ENCODE measurements at places on chromosomes 2 and 18.

GRCh38 chr2:10878268-10878915, 33.3 kb upstream of the KCNF1 start:
- no peak for DNase-seq

GRCh38 chr2:190099890-190100697, 37.6 kb upstream of the MSTN start:
- no peak for DNase-seq

GRCh38 chr2:224027070-224027469, 12.0 kb downstream of the SERPINE2 start:
- DNase-seq: no peak

DNA sequence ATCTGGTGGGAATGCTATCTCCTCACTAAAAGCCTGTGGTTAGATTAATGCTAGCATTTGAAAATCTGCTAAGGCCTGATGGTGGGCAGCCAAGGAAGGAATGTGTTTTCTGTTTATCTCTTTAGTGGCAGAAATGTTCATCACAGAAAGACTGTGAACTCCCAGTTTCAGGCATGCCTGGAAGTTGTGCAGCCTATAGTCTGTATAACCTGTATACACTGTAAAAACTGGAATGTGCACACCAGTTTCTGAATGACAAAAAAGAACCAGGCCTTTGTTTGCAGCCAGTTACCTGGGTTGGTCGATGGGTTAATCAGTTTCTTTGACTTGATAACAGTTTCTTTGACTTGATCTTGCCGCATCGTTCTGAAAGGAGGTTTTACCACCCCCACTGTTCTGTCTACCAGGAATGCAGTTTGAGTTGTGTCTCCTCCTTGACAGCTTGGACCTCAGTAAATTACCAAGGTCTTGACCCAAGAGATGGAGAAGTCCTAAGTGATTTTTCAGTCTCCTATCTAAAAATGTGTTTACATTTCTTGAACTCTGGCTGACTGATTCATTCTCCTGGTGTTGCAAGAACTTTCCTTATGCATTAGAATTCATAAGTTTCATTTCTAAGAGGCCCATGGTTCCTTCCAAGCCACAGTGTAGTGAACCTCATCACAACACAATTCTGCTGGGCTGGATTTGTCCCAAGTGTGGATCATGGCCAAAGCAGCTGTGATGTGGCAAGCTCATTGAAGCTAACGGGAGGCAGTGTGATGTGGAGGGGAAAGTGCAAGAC, 62.2 kb downstream of the KIAA2012 start:
- peak; percentile 36 for DNase-seq

DNA sequence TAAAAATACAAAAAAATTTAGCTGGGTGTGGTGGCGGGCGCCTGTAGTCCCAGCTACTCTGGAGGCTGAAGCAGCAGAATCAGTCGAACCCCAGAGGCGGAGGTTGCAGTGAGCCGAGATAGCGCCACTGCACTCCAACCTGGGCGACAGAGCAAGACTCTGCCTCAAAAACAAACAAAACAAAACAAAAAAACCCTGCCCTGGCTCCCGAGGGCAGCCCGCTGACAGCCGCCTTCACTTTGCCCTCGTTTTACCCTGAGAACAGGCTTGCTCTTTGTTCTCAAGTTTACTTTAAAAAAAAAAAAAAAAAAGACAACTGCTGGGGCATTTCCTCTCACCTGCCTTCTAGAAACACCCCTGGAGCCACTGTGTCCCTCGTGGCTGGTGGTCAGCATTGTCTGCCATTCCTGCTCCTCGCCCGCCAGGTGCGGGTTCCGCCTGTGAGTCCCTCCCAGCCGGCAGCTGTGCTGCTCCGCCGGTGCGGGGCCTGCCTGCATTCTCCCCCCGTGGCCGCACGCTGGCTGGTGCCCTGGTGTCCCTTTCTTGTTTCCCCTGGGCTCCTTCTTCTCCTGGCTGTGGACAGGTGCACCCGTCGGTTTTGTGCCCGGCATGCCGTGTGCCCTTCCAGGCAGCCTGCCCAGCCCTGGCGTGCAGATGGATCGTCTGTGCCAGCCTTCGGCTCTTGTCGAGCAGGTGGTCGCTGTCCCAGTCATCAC, 105.7 kb downstream of the USP40 start:
- DNase-seq: no peak

DNA sequence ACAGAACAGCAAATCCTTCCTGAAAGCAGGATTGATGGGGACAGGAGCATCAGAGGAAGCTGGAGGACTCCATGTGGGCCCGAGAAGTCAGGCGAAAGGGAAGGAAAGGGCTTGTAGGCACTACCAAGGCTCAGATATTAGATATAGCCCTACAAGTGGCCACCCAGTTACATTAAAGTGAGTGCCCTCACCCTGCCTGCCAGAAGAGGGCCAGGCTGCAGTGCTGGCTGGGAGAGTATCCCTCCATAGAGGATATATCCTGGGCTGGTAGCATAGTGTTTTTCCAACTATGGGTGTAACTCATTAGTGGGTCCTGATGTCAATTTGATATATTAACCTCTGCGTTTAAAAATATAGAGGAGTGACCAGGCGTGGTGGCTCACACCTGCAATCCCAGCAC, 285.2 kb downstream of the MYCN start:
- DNase-seq: no peak

DNA sequence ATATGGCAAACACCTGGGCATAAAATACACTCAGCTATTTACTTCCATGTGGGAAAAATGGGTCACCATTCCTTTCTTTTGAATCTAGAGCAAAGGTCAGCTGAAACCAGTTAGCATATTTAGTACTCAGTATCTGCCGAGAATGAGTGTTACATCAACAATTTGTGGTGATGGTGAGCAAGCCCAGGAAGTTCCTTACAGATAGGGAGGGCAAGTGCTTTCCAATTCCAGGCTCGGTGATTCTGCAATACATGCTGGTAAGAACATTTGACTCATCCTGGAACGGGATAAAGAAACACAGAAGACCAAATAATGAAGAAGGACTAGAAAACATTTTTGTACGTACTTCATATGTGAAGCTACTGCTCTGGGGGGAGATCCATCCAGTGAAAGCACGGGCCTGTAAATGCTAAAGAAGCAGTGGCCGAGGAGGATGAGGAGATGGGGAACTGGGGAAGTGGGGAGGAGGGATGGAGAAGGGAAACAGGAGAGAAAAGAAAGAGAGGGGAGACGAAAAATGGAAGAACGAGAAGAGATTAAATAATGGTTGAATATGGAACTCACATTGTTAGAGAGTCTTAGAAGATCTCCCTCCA, 251.9 kb downstream of the TTC32 start:
- no peak for DNase-seq

DNA sequence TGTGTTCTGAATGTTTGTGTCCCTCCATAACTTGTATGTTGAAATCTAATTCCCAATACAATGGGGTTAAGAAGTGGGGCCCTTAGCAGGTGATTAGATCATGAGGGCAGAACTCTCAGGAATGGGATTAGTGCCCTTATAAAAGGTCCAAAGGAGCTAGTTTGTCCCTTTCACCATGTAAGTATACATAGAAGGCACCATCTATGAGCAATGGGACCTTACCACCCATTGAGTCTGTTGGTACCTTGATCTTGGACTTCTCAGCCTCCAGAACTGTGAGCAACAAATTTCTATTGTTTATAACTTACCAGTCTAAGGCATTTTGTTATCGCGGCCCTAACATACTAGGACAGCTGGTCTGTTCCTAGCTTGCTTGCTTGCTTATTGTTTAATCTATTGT, 106.3 kb downstream of the MYCN start:
- no peak for DNase-seq

DNA sequence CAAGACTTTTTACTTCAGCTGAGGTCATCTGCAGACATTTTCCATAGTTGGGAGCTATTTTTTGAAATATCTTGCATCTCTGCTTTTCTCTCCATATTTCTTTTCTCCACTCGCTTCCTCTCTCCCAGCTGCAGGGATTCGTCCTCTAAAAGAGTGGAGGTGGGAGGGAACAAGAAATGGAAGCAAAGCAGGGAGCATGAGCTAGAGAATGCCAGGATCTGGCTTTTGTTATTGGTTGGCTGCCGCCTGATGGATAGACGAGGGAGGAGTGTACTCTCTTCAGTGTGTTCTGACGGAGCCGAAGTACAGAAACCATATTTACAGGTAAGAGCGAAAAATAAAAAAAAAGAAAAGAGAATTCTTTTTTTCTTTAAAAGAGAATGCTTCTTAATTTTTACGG, at the start of gene CSRNP3:
Gene CSRNP3, plus strand, starts transcription at position 282 of the 400 bp plus-strand sequence. CDS start 125,368 bp downstream, outside the sequence.
- DNase-seq: peak; percentile 5

DNA sequence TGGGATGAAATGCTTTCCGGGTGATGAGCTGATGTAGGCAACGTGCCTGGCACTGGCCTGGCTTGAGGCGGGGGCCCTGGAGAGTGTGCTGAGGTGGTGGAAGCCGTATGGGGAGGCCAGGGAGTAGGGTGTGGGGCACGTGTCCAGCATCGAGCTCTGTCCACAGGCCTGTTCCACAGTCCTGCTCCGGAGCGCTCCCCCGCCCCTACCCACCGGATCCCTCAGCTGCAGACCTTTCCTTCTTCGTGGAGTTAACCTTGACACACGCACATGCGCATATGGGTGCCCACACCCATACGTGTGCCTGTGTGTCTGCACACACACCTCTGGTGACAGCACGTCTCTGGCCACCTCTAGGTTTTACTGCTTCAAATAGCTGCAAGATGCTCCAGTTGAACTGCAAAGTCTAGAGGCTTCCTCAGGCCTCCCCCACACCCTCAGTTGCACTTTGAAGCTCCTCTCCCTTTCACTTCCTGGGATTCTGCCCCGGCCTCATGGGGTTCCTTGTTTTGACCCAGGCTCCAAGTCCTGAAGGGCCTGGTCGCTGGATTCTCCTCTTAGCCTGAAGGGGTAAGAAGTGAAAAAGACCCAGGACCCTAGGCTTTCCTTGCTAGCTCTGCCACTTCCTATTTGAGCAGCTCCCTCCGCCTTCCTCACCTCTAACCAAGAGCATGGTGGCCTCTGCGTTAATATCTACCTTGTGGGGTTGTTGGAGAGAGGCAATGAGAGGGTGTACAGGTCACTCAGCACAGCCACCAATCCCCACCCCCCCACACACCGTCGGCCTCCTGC, 49.5 kb downstream of the INHBB start:
- DNase-seq: no peak

- peak; percentile 2 for DNase-seq
These were observed 32.1 kb upstream of the SPATS2L start for GRCh38 chr2:200274116-200275075.

DNA sequence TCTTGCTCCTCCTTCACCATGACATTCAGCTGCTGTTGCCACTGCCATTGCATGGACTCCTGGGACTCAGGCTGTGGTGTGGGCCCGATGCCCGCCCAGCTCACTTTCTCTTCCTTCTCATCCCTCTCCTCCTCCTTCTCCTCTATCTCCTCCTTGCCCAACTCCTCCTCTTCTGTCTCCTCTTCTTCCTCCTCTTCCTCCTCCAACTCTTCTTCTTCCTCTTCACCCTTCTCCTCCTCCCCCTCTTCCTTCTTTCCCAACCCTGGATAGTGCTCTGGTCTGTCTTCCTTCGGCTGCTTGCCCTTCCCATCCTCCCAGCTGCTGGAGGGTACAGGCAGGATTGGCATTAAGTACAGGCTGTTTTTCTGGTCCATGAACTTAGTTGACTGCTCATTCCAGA, 10.8 kb upstream of the CRYBA2 start:
- no peak for DNase-seq

DNA sequence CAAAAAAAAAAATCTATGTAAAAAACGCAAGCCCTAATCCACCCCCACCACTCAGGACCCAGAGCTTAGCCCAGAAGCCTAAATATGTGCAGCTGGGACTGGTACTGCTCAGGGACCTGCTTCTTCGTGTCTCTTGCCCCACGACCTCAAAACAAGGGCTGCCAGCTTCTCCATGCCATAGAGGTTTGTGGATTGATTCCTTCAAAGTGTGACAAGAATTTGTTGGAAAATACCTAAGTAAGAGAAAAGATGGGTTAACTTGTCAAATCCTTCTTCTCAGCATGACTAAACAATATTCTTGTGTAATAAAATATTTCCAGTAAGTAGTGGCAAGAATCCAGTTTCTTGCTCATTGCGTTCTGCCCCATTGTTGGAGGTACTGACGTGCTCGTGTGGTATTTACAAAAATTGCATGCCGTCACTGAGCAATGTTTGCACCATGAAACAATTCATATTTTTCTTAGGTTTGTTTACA, 825 bp upstream of the SCYGR1 start:
- DNase-seq: no peak

- no peak for DNase-seq
These were observed 81.2 kb downstream of the SH3YL1 start for GRCh38 chr2:182509-183122.

DNA sequence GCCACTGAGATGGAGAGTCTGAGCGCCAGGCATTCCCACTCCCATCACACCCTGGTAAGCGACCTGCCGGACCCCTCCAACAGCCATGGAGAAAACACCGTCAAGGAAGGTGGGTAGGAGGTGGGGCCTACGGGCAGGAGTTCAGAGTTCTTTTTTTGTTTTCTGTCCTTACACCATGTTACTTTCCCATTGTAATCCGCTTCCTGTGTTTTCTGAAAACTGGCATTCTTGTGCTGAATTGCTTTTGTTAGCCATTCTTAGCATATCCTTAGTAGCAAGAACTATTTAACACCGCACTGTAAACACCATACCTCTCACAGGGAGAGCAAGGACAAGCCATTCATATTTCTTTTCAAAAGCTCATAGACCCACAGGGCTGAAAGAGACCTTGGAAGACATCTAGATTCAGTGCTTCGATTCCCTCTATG, 46.2 kb downstream of the UNC80 start:
- no peak for DNase-seq
